ENCODE measurements at places on chromosomes 7 and 10.

DNA sequence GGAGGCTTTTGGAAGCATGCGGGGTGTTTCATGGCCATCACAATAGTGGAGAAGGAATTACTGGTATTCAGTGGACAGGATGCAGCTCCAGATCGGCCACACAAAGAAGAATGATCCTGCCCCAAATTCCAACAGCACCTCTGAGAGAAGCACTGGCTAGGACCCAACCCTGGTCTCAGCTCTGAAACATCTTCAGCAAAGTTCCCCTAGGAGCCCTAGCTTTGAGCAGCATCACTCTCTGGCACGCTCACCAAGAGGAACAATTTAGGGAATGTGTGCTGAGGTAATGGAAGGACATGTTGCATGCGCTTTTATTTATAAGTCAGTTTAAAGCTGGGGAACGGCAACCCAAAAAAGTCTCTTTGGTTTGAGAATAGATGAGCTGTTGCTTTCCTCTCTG, 5.5 kb upstream of the OPN1SW start:
- DNase-seq: no peak

GRCh38 chr7:117872561-117873309, 506 bp downstream of the CTTNBP2 start:
- no peak for DNase-seq

GRCh38 chr10:1394155-1394912, 338.1 kb downstream of the WDR37 start:
- no peak for DNase-seq

GRCh38 chr10:71211775-71212317, 524 bp upstream of the UNC5B start:
- no peak for DNase-seq

DNA sequence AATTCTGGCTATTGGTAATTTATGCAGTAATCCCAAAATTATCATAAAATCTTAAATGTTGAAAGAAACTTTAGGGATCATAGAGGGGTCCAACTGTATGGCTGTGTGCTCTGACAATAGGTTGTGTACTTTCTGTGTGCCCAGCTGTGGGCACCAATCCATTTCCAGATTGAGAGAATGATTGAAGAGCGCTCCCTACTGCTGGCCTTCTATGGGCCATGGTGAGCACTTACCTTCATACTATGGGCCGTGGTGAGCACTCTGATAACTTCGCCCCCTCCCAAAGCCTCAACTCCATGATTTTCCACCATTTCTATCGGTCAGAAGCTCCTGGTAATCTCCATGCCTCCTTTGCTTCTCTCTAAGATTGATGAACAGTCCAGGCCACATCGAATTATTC, 118.6 kb downstream of the STRA8 start:
- DNase-seq: no peak

DNA sequence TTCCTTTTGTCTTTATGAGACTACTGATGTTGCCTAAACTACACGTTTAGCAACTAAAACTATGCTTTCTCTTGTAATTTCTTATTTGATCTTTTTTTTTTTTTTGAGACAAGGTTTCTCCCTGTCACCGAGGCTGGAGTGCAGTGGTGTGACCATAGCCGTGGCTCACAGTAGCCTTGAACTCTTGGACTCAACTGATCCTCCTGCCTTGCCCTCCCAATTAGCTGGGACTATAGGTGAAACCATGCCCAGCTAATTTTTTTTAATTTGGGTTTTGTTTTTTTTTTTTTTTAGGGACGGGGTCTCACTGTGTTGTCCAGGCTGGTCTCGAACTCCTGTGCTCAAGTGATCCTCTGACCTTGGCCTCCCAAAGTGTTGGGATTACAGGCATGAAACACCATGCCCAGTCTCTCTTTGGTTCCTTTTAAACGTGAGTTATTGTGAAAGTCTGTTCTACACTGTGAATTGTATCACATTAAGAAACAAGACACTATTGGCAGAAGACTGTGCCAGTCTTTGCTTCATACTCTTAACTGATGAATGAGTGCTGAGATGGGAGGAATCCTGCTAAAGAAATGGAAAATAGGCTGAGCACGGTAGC, 6.4 kb downstream of the TMEM248 start:
- no peak for DNase-seq

DNA sequence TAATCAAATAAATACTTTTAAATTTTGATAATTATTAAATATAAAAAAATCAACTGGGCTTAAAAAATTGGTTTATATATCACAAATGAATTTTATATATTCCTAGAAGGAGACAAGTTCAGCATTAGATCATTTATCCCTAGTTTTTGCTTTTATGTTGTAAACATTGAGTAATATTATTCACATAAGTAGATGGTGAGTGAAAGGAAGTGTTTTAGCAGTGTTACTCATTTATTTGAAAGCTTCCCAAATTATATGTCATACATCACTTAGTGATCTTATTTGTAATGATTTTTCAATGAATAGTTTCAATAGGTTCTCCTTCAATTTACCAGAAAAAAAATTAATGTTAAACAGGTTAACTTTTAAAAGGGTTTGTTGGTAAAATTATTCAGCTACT, 15.8 kb downstream of the KLLN start:
- no peak for DNase-seq

- DNase-seq: no peak
These were observed 73.2 kb upstream of the CHST15 start for GRCh38 chr10:124166431-124167125.

GRCh38 chr10:72083790-72084459, 4.4 kb downstream of the SPOCK2 start:
- peak; percentile 31 for DNase-seq
